ENCODE measurements at places on chromosomes 5 and 9.

- no peak for DNase-seq
Measured at GRCh38 chr9:123537809-123538208, 181.8 kb downstream of the CRB2 start.

DNA sequence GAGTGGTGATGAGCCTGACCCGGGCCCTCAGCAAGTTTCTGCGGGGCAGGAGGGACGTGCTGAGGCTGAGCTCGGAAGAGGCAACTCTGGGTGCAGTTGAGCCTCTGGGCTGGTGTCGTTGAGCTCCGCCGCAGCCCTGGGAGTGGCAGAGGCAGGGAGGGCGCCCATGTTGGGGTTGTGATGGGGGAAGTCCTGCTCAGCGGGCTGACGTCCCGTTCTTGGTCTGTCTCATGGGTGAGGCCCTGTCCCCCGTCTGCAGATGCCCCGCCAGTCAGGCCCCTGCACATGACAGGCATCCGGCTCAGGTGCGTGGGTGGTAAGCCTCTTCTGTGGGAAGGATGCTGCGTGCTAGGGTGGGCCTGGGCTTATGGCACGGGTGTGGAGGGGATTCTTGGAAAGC, 64.3 kb downstream of the RXRA start:
- DNase-seq: no peak

GRCh38 chr5:131942016-131942415, 3.4 kb downstream of the MEIKIN start:
- no peak for DNase-seq

DNA sequence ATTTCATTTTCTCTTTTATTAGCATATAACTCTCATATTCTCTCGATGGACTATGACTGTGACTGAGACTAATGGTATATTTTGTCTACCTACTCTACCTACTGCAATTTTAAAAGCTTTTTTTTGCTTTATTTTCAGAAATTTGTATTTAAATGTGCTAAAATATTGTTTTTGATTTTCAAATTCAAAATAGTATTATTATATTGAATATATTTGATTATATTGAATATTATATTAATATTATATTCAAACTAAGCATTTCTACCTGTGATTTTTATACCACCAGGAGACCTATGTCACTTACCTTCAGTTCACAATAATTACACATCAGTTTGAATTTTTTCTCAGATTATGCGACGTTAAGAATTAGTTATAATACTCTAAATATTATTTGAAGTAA, 700.5 kb upstream of the RGMB start:
- DNase-seq: no peak

- no peak for DNase-seq
Measured at GRCh38 chr5:126965061-126965475, 65.3 kb downstream of the MARCHF3 start.

DNA sequence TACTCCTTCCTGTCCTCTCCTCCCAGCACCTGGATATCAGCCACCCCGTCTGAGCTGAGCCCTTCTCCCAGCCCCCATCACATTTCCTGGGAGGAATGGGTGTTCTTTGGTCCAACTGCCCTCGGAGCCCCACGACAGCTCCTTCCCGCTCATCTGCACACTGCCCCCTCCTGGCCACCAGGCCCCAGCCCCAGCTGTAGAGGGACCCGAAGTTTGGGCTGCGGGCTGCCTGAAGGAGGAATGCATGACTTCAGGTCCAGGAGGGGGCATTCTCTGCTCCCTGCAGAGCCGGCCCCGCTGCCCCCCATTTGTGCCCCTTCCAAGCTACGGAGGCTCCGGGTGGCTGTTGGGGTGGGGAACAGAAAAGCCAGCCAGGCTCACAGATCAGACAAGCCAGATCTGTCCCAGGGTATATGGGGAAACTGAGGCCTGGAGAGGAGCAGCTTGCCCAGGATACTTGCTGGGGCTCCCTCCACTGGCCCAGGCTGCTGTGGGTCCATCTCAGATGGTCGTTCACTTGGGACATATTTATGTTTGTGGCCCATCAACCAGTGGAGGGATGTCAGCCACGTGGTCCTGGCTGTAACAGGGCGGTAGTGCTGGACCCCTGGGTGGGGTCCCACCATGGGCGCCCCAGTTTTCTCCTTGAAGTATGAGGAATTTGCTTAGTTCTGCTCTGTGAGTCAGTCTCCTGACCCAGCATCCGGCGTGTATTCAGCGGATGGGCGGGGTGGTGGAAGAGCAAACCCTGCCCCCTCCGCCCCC, 33.1 kb downstream of the DAB2IP start:
- DNase-seq: peak; percentile 62

DNA sequence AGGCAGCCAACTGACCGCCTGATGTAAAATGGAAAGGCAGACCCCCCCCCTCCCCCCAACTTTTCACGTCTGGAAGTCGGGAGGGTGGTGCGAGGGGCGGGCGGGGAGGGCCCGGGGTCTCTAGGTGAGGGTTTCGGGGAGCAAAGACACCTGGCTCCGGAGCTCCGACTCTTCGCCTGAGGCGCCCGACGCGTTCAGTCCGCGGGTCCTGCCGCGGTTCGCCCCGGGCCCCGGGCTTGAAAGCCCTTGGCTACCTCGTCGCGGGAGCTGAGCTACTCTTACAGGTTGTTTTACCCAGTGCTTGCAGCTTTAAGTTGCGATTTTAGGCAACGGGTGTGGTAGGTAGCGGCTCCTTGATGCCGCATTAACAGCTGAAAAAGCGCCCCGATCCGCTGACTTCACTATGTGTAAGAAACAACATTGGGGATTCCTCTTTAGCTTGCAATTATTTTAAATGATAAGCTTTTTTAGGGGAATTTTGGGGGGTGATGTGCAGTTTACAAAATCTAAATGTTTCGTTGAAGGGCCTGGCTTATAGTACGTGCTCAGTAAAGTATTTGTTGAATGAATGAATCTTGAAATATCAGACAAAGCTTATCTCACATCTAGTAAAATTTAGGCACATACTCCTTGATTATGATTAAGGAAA, 722 bp downstream of the CDC42SE2 start:
- DNase-seq: peak; percentile 46

DNA sequence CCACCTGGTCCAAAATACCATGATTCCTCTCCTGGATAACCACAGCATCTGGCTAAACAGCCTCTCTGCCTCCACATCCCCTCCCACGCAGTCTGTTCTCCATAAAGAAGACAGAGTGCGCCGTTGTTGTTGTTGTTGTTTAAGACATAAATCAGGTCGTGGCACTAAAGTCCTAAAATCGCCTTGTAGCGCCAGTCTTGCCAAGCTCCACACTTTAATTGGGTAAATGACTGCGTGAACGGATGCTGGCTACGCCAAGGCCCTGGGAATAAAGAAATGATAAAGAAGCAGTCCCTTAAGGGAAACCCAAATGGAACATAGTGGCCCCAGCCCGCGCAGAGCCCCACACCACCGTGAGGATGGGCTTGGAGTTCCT, 364 bp upstream of the SFXN1 start:
- DNase-seq: no peak

Measured in transverse colon (tissue), 4 donors.